Placental pericyte (primary cell): ENCODE measurements at places on chromosomes 12 and 14. TPM values are rescaled to one million over a fixed set of nuclear protein-coding genes. Genes with fewer than 3 reads are reported as not detected.

PCBP2 gene
- total RNA-seq, result 257 and 391 TPM in 2 replicates

SMCO2 gene
- 0.22 TPM in 1 of 2 replicates, not detected in the other for total RNA-seq

TMEM229B gene
- total RNA-seq, result 0.43 and 0.88 TPM in 2 replicates

FAM181A gene
- not detected in 2 replicates for total RNA-seq

CERS5 gene
- total RNA-seq, result 34.9 and 36.8 TPM in 2 replicates

COX6A1 gene
- 260 and 322 TPM in 2 replicates for total RNA-seq

APOF gene
- total RNA-seq, result not detected in 2 replicates

CRIP1 gene
- total RNA-seq, result 5.3 and 7.3 TPM in 2 replicates

SLC25A3 gene
- 815 and 894 TPM in 2 replicates for total RNA-seq
